ENCODE measurements at places on chromosomes 5 and 9.

DNA sequence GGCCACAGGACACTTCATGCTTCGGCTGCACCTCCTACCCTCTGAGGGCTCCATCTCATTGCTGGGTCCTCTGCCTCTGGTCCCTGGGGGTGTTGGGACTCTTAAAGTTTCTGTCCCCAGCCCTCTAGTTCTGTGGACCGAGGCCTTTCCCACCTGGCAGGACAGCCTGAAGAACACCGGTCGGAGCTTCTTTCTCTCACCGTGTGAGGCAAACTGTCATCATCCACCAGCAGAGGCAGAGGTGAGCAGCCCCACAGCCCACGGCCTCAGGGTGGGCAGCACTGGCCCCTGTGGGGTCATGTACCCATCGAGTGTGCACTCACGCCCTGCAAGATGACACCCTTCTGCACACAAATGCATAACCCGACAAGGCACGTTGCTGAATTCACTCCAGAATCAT is 49.9 kb downstream of the IRX2 start:
- no peak for DNase-seq

GRCh38 chr9:81032831-81033230 is 656.5 kb downstream of the TLE1 start:
- DNase-seq: peak; percentile 18

- DNase-seq: no peak
Measured at GRCh38 chr5:3778000-3778550, 182.4 kb downstream of the IRX1 start.

GRCh38 chr9:104810421-104811339 is 46.8 kb downstream of the NIPSNAP3B start:
- DNase-seq: peak; percentile 27

DNA sequence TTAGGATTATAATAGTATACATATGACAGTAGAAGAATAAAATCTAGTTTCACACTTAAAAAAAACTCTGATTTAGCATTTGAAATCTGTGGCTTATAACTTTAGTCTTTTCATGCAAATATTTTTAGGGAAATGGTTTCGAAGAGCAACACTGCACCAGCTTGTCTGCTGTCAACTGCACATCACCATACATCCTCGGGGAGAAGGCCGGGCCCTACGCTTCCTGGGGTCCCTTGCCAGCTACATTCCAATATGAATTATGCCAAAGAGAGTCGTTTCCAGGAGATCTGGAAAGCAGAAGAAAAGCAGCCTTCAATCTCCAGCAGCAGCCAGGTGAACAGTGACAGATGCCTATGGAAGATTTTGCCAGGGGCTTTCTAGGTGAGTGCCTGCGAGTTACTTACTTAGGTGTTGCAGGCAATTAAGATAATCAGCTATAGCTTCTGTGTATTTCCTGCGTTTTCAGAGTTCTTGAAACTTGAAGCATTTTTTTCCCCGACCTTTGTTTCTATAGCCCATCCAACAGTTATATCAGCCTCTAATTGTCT is 166.8 kb downstream of the TRPM3 start:
- DNase-seq: peak; percentile 22

DNA sequence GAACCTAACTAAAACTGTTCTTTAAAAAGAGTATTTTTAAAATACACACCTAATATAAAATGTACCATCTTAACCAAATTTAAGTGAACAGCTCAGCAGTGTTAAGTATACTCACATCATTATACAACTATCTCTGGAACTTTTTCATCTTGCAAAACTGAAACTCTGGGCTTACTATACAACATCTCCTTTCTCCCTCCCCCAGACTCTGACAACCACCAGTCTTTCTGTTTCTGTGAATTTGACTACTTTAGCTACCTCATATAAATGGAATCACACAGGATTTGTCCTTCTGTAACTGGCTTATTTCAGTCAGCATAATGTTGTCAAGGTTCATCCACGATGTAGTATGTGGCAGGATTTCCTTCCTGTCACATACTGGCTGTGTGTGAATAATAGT is 93.5 kb downstream of the FOXD1 start:
- no peak for DNase-seq

DNA sequence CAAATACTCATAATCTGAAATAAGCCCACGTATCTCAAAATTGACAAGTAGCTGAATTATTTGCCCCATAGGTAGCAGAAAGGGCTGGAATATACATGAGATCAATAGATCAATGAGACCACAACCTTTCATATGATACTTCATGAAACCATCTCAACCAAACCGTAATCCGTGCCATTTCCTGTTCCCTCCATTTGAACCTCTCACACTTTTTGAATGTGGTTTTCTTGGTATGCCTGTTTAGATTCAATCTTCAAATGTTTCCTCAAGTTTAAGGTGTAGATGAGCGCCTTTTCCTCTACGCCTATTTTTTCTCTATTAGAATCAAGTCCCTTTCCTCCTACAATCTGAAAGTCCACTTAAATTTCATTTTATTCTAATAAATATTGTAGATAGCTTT is 805.5 kb downstream of the EFNA5 start:
- no peak for DNase-seq

DNA sequence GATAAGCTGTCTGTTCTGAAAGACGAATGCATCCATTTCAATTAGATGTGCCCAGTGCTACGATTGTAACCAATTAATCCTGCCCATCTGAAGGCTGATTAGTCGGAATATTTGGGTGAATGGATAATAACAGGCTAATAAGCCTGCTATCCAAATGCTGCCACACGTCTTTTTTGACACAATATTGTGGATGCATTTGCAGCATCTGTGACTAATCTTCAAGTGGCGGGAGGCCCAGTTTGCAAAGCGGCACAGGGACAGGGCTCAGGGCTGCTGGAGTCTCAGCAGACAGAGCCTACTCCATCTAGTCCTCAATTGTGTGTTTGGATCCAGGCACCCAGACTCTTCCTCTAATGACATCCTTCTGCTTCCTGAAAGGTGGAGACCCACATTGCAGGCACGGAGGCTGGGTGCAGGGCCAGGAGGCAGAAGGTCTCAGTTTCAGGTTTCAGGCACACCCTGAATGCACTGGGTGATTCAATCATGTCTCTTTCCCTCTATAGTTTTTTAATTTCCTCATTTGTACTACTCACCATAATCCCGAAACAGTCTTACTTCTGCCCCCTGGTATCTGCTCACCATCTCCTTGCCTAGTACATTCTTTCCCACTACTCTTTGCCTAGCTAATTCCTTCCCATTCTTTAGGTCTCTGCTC is 169.6 kb downstream of the ASTN2 start:
- no peak for DNase-seq

DNA sequence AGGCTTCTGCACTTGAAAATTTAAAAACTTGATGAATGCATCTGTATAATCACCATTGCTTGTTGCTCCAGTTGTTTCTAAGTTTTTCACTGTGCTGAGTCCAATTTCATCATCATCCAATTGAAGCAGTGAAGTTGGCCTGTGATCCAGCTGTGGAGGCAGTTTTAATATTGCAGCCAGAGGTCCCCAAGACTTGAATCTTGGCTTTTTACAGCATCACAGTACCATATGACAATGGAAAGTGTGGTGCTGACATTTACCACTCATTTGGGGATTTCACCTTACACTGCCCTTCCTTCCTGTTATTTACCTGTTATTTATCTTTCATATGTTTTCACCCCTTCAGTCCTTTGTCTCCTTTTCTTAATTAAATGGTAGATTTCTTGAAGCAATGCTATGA is 76.2 kb upstream of the SPIN1 start:
- no peak for DNase-seq
